ENCODE measurements at places on chromosomes 16 and 17. TPM values are rescaled to one million over a fixed set of nuclear protein-coding genes. Genes with fewer than 3 reads are reported as not detected.

DNA sequence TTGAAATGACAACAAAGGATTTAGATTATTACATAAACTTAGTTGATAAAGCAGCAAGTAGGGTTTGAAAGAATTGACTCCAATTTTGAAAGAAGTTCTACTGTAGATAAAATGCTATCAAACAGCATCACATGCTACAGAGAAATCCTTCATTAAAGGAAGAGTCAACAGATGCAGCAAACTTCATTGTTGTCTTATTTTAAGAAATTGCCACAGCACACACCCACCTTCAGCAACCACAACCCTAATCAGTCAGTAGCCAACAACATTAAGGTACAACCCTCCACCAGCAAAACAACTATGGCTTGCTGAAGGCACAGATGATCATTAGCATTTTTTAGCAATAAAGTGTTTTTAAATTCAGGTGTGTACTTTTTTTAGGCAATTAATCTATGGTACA, 75.1 kb upstream of the NSRP1 start:
- H3K4me1 ChIP-seq = no peaks in the 10 kb centered on the region
- no peaks in the 10 kb centered on the region for H3K36me3 ChIP-seq
- H3K4me3 ChIP-seq = no peak overlapping the region
- no peak for DNase-seq

DNA sequence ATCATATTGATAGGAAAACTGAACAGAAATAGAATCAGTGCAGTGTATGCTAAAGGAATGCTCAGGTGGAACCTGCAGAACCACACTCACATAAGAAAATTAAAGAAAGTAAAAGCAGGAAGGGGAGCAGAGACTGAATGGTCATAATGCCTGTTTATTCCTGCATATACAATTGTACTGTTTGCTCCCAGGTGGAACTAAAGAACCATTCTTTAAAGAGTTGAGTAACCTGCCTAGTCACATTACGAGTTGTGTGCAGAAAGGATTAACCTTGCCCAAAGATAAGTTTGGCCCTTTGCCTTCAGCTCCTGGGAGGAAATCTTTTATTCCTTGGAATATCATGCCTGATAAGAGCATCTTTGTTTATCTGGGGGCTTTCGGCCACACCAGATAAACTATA, 434.7 kb downstream of the KIF2B start:
- H3K4me3 ChIP-seq = no peak overlapping the region
- H3K27me3 ChIP-seq = no peaks in the 10 kb centered on the region
- no peak overlapping the region for H3K27ac ChIP-seq
- no peaks in the 10 kb centered on the region for H3K36me3 ChIP-seq

- no peak overlapping the region for H3K4me3 ChIP-seq
- no peaks in the 10 kb centered on the region for H3K27me3 ChIP-seq
- H3K4me1 ChIP-seq = no peaks in the 10 kb centered on the region
- DNase-seq = peak; percentile 79
- no peak overlapping the region for H3K27ac ChIP-seq
These were observed 45.8 kb upstream of the PVALEF start for GRCh38 chr17:81119223-81120148.

DNA sequence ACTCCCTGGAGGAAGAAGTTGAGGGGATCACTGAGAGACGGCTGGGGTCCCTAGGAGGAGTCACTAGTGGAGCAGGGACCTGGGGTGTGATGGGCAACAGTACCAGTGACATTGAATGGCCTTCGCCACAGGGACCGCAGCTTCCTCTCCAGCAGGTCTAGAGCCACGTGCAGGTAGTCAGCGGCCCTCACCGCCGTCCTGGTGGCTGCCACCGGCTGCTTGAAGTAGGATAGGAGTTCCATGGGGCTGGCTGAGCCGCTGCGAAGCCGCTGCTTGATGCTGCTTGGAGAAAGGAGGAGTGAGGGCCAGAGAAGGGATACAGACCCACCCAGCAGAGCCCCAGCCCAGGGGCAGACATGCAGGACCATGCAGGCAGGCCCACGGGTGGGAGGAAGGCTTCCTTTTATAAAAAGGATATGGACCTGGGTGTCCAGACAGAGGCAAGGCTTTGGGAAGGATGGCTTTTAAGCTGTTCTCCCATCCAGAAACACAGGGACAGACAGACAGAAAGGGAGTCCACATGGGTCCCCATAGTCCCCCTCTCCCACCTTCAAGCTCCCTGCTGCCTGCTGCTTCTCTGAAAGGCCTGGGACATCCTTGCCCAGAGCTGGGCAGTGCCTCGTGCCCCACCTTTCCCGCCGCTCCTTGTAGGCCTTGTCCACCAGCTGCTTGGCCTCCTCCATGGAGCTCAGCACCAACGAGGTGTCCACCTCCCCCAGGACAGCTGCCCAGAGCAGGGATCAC, 827 bp downstream of the MPO start:
- no peak overlapping the region for H3K27ac ChIP-seq
- no peaks in the 10 kb centered on the region for H3K36me3 ChIP-seq
- no peaks in the 10 kb centered on the region for H3K4me1 ChIP-seq
- no peak for DNase-seq
- H3K27me3 ChIP-seq = no peaks in the 10 kb centered on the region

DNA sequence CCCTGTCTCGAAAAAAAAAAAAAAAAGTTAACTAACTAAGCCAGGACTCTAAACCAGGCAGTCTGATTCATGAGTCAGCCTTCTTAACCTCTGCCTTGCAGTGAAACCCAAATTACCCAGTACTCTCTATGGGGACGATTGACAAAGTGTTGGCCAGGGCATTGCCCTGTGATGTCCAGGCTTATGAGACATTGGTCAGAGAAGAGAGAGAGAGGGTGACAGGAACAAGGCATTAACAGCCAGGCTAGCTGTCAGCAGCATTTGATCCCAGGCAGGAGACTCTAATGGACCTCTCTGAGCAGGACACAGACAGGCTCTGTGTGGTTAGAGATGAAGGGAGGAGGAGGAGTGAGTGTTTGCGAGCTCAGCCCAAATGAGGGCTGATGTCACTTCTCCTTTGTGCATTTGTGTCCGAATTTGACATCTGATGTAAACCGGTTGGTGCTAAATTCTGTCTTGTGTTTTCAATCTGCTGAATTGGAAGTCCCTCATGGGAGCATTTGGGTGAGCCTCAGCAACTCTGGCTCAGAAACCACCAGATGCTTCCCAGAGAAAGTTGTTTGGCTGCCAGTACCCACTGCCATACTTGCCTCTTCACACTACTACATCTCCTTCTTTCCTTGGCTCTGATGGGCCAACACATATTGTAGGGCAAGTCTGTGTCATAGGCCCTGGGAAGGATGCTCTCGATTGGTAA, 4.3 kb upstream of the MYL4 start:
- peak overlapping the region; percentile 77 for H3K27ac ChIP-seq
- H3K4me1 ChIP-seq = no peaks in the 10 kb centered on the region
- DNase-seq = no peak
- H3K27me3 ChIP-seq = no peaks in the 10 kb centered on the region
- no peaks in the 10 kb centered on the region for H3K36me3 ChIP-seq
- no peak overlapping the region for H3K4me3 ChIP-seq

GRCh38 chr17:79132271-79133064, 57.8 kb downstream of the ENGASE start:
- no peaks in the 10 kb centered on the region for H3K4me1 ChIP-seq
- H3K4me3 ChIP-seq = no peak overlapping the region
- DNase-seq = no peak
- no peaks in the 10 kb centered on the region for H3K27me3 ChIP-seq
- no peaks in the 10 kb centered on the region for H3K36me3 ChIP-seq
- no peak overlapping the region for H3K27ac ChIP-seq

- H3K4me3 ChIP-seq = no peak overlapping the region
- no peaks in the 10 kb centered on the region for H3K4me1 ChIP-seq
- no peaks in the 10 kb centered on the region for H3K27me3 ChIP-seq
- no peak overlapping the region for H3K27ac ChIP-seq
These were observed 17.7 kb downstream of the SLC38A10 start for GRCh38 chr17:81277421-81277820.

DNA sequence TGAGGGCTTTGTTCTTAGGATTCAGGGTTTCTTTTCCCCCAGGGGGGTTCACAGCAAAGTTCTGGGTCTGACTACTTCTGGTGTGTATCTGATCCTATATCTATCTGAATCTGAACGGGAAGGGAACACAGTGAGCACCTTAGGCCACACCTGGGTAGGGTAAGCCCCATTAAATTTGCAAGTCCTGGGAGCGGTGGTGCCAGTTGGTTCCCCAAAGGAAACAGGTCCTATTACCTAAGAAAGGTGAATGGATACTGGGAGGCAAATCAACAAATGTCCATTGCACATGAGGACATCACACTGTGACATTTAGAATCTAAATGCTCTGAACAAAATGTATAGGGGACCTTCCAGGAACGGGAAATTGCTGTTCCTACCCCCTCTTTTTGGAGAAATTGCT, 54.6 kb downstream of the BMERB1 start:
- H3K36me3 ChIP-seq = no peaks in the 10 kb centered on the region
- no peak overlapping the region for H3K4me3 ChIP-seq
- H3K27ac ChIP-seq = peak overlapping the region; percentile 87
- peaks cover 4% of the 10 kb centered on the region for H3K4me1 ChIP-seq
- H3K27me3 ChIP-seq = no peaks in the 10 kb centered on the region

DNA sequence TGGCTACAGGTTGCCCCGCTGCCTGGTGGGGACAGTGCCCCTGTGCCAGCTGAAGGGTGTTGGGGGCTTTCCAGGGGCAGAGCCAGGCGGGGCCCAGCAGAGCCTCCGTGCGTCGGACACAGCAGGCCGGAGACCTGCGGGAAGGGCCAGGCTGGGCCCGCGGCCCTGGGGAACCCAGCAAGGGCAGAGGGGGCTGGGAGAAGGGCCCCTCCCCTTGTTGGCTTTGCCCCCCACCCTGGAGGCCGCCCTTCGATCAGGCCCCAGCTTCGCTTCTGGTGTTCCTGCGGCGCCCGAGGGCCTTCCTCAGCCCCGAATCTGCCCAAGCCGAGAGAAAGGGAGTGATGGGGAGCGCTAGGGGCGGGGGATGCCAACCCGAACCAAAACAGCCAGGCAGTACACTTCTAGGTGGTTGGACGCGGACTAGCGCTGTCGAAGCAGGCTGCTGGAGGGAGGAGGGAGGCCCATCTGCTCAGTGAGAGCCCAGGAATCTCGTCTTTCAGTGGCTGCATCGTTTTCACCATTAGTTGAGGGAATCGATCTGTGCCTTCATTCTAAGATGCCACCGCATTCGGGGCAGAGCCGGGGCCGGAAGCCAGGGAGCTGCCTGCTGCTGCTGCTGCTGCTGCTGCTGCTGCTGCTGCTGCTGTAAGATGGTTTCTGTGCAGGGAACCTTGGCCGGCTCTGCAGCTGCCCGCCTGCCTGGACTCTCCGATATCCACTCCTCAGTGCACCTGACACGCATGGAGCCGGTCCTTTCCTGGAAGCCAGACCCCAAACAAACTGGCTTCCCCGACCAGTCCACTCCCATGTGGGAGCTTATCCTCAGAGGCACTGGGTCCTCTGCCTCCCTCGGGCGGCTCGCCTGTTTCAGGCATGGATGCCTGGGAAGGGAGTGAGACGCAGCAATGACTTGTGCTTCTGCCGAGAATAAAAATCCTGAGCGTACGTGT, 1.7 kb downstream of the JPH3 start:
- no peaks in the 10 kb centered on the region for H3K4me1 ChIP-seq
- peak; percentile 37 for DNase-seq
- no peaks in the 10 kb centered on the region for H3K27me3 ChIP-seq
- H3K27ac ChIP-seq = no peak overlapping the region
- H3K4me3 ChIP-seq = no peak overlapping the region
- no peaks in the 10 kb centered on the region for H3K36me3 ChIP-seq

GRCh38 chr17:55284944-55285339, 20.2 kb downstream of the HLF start:
- H3K27me3 ChIP-seq = no peaks in the 10 kb centered on the region
- no peak for DNase-seq
- H3K4me3 ChIP-seq = no peak overlapping the region
- peaks cover 36% of the 10 kb centered on the region for H3K4me1 ChIP-seq

DNA sequence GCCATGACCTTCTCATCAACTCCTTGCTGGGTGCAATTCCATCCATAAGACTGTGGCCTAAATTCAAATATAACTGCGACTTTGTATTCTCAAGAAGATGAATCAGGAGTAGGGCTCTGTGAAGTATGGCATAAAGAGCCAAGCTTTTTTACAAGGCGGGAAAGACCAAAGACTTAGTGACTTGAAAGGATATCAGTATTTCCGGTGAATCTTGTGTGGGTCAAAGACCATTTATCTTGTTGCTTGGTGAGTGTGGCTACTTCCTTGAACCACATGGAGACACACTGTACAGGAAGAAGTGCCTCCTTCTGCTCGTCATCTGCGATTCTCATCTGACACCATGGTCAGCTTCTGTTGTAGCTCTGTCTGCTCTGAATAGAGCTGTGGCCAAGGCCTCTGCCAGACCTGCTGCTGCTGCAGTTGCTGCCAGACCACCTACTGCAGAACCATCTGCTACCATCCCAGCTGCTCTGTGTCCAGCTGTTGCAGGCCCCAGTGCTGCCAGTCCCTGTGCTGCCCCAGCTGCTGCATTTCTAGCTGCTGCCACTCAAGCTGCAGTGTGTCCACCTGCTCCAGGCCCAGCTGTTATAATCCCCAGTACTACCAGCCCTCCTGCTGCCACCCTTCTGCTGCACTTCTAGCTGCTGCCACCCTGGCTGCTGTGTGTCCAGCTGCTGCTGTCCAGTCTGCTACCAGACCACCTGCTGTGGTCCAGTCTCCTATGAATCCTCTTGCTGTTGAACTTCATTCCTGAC, 6.1 kb upstream of the KRTAP2-4 start:
- no peaks in the 10 kb centered on the region for H3K27me3 ChIP-seq
- H3K27ac ChIP-seq = no peak overlapping the region

GRCh38 chr16:1990351-1991134, 773 bp downstream of the SYNGR3 start:
- H3K27ac ChIP-seq = no peak overlapping the region
- no peak for DNase-seq
- H3K4me1 ChIP-seq = no peaks in the 10 kb centered on the region

- H3K4me3 ChIP-seq = no peak overlapping the region
- no peak overlapping the region for H3K27ac ChIP-seq
- peaks cover 2% of the 10 kb centered on the region for H3K4me1 ChIP-seq
- H3K27me3 ChIP-seq = no peaks in the 10 kb centered on the region
- DNase-seq = peak; percentile 83
These were observed 121.3 kb downstream of the CDH13 start for GRCh38 chr16:82748026-82748425.

GRCh38 chr16:11524098-11524760, 62.5 kb downstream of the LITAF start:
- no peaks in the 10 kb centered on the region for H3K4me1 ChIP-seq
- H3K27ac ChIP-seq = no peak overlapping the region

DNA sequence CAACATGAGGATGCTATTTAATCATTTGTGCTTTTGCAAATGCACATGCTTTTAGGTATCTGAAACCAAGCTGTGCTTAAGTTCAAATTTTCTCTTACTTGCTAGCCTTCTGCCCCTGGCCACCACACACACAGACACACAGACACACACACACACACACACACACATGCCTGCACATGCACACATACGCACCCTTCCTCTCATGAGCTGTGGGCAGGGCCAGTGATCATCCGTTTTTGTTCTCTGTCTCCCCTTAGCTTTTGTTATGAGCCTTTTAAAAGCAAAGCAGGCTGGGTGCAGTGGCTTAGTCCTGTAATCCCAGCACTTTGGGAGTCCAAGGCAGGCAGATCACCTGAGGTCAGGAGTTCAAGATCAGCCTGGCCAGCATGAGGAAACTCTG, 34.2 kb downstream of the CD300LF start:
- H3K27ac ChIP-seq = no peak overlapping the region
- no peaks in the 10 kb centered on the region for H3K27me3 ChIP-seq
- H3K36me3 ChIP-seq = no peaks in the 10 kb centered on the region
- no peak for DNase-seq
- H3K4me1 ChIP-seq = no peaks in the 10 kb centered on the region

Gene TOP2A
- 4.4 TPM for total RNA-seq

Gene KPNA2
- total RNA-seq = 20.9 TPM

Gene MYH1
- total RNA-seq = not detected

Gene RGS9
- 3.0 TPM for total RNA-seq

Gene GFAP
- total RNA-seq = 2.3 TPM

Gene CACNG1
- not detected for total RNA-seq

Gene PRAC2
- total RNA-seq = not detected

Gene C16orf95
- total RNA-seq = 3.5 TPM
